ENCODE measurements at places on chromosomes 2 and 18.

- DNase-seq: no peak
Observed at GRCh38 chr18:61201511-61201910, 131.7 kb upstream of the CDH20 start.

DNA sequence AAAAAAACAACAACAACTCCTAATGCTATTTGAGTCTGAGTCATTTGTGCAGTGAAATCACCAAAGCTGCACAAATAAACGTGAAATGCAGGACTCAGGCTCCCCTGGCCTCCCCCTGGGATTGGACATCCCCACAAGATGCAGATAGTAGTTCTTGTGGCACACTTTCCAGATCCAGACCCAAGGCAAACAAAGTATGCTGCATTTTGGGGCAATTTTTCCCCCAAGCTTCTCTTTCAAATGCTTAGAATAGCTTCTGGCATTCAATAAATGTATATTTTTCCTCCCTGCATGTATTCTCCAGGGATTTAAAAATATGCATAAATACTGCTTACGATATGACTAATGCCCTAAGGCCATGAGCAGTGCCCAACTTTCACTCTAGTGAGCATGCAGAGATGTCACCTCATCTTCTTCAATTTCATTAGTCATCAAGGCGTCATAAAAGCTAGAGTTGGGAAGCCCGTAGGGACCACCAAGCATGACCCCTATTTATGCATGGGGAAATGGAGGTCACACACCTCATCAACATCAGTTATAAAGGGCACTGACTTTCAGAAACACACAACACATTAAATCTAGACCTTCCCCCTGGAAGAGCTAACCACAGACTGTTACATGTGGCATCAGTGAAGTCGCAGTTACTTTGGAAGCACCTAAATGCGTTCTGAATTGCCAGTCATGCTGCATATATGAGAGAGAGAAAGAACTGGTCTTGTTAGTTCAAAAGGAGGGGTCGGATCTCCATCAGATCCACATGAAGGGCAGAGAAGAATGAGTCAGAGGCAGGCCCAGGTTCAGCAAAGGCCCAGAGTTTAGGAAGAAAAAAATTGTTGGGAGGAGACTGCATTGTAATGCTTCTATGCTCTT lies 374.1 kb downstream of the LPIN1 start:
- no peak for DNase-seq

DNA sequence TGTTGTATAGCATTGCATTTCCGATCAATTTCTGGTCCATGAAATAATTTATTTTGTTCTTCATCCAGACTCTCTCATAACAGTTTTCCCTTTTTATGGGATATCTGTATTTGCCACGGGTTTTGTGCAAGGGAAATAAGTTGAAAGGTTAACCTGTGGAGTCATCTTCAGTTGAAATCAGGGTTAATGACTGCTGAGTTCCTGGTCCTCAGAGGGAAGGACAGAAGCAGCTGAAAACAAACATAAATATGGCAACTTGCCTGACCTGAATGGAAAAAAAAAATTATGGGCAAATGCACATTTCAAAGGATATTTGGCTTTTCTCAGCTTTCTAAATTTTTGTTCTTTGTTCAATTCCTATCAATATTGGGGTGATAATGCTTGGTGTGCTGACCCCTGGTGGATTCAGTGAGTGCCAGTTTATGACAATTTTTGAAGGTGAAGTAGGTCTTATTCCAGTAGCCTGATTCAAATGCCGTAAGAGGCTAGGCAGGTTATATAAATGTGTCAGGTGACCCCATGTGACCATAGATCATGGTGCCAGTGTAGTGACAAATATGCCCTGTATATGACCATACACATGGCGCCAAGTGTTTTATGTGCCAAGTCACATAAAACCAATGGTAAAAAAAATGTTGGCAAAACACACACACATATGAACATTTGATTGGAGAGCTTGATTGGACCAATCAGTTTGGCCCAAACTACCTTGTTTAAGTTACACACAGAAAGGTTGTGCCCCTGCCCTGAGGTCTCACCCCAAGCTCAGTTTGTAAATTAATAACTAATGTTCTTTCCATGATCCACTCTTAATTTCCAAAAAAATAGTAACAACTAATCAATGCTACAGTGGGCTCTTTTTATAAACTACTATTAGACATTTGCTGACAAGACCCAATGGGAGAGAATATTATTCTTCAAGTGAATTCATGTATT lies 47.6 kb upstream of the FAM124B start:
- DNase-seq: no peak

GRCh38 chr2:19346983-19347618 lies 11.3 kb downstream of the OSR1 start:
- no peak for DNase-seq

- no peak for DNase-seq
Observed at GRCh38 chr2:190879474-190880377, 895 bp upstream of the GLS start.

- DNase-seq: no peak
Observed at GRCh38 chr18:62763101-62763521, 47.8 kb downstream of the PHLPP1 start.

- no peak for DNase-seq
Observed at GRCh38 chr2:240322231-240322955, 113.1 kb upstream of the GPC1 start.

DNA sequence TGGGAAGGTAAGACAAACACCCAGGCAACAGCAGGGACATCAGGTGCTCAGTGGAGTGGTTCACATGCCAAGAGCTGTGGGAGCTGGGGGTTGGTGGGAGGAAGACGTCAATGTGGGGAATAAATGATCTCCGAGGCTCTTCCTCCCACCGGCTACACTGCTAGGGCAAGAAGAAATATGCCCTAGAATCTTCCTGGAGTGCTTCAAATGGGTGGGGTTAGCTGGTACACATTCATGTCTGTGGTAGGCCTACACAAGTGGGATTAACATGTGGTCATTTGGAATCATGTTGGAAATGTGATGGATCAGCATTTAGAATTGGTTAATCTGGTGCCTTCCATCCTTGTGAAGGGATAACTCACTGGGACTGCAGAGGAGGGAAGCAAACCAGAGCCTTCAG lies 12.4 kb upstream of the ZFP36L2 start:
- DNase-seq: no peak

- no peak for DNase-seq
Observed at GRCh38 chr2:84902526-84902925, 2.9 kb upstream of the TMSB10 start.

DNA sequence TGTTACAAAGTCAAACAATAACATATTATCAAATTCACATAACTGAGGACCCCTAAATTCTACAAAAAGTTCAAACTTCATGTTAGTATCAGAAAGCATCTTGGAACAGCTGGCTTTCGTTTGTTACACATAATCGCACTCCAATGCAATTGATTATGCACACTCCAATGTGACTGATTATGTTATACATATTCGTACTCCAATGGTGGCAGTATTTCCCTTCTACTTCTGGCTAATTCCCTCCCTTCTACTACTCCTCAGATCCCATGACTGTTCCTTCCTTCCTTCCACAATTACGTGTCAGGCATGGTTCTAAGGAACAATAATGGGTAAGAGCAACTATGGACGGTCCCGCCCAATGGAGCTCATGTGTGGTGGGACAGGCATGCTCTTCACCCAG lies 137.1 kb upstream of the CCDC150 start:
- DNase-seq: no peak

- DNase-seq: no peak
Observed at GRCh38 chr2:109013051-109013450, 24.0 kb upstream of the EDAR start.

GRCh38 chr18:22378672-22379282 lies 38.9 kb downstream of the CTAGE1 start:
- DNase-seq: no peak

GRCh38 chr2:125983364-125983763 lies 672.6 kb upstream of the GYPC start:
- DNase-seq: no peak

- no peak for DNase-seq
Observed at GRCh38 chr2:23709311-23709710, 217.6 kb downstream of the ATAD2B start.

GRCh38 chr2:128661311-128661710 lies 342.6 kb upstream of the HS6ST1 start:
- DNase-seq: no peak

GRCh38 chr2:182228073-182228473 lies 198.8 kb downstream of the PDE1A start:
- no peak for DNase-seq

GRCh38 chr2:217866457-217866856 lies 136.3 kb downstream of the TNS1 start:
- DNase-seq: no peak

DNA sequence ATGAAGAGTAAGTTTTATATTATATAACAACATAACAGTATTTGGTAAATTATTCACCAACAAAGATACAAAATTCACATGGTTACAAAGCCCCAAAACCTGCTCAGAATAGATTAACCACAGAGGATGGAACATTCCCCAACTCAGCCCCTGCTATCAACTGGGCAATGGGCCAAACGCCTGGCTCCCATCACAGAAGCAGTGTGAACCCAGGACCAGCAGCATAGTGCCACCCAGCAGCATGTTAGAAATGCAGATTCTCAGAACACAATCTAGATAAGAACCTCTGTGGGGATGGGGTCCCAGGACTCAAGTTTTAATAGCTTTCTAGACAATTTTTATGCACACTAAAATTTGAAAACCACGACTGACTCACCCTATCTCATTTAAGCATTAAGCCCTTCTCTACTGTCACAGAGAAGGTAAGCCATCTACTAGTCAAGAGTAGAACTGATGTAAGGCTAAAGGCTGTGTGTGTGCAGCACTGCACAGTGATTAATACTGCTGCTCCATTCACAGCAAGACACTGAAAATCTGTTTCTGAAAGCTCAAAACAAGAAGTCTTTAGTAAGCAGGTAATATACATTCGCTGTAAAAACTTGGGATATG lies 15.2 kb downstream of the AFG3L2 start:
- no peak for DNase-seq

GRCh38 chr18:24181806-24182205 lies 42.9 kb downstream of the CABYR start:
- no peak for DNase-seq

GRCh38 chr2:198143793-198144192 lies 339.4 kb downstream of the PLCL1 start:
- DNase-seq: no peak

GRCh38 chr2:231318436-231318835 lies 77.1 kb upstream of the B3GNT7 start:
- DNase-seq: no peak

DNA sequence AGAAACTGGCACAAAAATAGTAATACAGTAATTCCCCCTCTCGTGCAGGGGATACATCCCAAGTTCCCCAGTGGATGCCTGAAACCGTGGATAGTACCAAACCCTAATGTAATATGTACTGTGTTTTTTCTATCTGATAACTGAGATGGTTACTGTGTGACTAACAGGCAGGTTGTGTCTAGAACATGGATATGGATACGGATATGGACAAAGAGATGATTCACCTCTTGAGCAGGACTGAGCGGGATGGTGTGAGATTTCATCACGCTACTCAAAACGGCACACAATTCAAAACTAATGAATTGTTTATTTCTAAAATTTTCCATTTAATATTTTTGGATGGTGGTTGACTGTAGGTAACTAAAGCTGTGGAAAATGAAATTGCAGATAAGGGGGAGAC lies 3.4 kb downstream of the MBD1 start:
- DNase-seq: no peak

- no peak for DNase-seq
Observed at GRCh38 chr2:39264733-39265132, 21.0 kb upstream of the CDKL4 start.

GRCh38 chr2:215773728-215774127 lies 239.6 kb downstream of the MREG start:
- DNase-seq: no peak

GRCh38 chr18:3440341-3440740 lies 9.6 kb upstream of the TGIF1 start:
- no peak for DNase-seq

DNA sequence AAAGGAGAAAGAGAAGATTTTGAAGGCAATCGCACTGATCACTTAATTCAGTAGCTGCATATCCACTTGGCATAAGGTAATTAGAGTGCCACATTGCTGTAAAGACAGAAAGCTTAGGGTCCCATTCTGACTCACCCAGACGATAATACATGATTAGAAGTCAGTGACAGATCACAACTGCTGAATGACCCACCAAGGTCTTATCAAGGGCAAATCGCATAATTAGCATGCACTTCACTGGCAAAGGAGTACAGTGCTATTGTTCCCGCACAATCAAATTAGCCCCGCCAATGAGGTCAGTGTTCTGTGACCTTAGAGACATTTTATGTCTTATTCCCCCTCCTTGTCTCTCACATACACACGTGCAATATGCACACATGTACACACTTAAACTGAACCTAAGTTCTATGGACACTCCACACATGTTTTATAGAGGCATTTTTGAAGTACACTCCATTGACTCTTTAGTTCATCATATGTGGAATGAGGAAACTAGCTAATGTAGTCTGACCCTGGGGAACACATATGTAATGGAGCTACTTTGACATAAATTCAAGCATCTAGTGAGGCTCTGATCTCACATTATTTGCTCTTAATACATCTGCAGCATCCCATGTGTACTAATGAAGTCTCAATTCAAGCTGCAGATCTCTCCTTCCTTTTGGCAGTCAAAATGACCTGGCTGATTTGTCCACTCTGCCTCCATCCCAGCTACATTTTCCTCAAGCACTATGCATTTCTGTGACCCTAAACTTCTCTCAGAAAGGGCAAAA lies 673.8 kb upstream of the FANCL start:
- no peak for DNase-seq

- no peak for DNase-seq
Observed at GRCh38 chr2:192729369-192729768, 534.6 kb upstream of the TMEFF2 start.

GRCh38 chr2:203782262-203782976 lies 76.0 kb downstream of the CD28 start:
- DNase-seq: no peak

DNA sequence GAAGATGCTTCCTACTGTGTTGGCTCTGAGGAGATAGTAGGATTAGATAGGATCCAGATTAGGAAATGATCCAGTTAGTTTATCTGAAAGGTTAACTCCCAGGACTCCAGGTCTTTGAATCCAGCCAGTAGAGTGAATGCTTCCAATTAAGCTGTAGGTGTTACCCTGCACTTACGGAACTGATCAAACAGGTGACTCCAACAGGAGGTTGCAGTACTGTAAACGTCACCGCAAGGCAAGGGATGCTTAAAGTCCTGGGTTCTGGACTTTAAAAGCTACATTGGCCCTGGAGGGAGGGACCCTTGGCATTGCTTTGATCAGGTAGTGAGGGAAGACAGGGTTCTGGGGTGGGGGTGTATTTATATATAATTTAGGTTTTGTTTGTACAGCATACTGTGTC lies 5.6 kb downstream of the LGALSL start:
- DNase-seq: no peak

Measured in cortex of kidney (tissue), 1 donor.